SW 1271 (cell line): ENCODE measurements at places on chromosomes 5 and 9.

- no peak for DNase-seq
Observed at GRCh38 chr9:125125523-125125922, 17.8 kb downstream of the SCAI start.

DNA sequence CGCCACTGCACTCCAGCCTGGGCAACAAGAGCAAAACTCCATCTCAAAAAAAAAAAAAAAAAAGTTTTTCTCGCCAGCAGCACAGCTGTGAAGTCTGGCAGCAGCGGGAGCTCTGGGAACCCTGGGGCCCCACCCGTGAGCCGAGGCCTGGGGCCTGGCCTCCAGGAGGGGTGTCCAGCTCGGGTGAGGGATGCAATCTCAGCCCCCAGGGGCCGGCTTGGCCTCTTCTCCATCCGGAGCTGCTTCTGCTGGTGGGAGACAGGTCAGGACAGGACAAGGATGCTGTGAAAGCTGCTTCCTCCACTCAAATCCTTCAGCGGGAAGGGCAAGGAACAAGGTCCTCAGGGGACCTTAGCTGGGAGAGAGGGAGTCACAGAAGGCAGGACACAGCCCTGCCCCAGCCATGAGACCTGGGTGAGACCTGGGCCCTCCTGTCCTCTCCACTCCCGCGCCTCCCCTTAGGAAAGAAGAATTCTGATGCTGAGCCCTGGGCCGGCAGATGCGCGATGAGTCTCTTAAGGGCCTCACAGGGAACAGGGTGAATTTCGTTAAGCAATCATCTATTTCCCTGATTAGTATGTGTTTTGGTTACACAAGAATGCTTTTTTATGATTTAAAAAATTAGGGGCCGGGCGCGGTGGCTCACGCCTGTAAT lies 30.6 kb downstream of the PLPP7 start:
- no peak for DNase-seq

DNA sequence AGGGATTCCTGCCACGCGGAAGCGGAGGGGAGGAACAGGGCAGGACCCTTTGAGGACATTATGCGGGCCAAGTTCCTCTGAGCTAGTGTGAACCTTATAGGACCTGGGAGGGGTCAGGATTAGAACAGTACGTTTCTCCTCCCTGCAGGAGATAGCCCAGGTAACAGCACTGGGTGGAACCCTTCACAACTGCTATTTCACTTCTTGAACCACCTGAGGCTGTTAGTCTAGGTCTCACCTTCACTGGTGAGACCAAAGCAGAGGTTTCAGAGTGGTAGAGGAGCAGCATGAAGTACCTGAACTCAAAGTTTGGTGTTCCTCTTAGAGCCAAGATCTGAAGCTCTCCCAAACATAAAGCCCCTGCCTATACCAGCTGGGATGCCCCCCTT lies 832 bp downstream of the EIF4EBP3 start:
- DNase-seq = no peak

- DNase-seq = no peak
Observed at GRCh38 chr9:93579711-93580516, 3.5 kb downstream of the PHF2 start.

- no peak for DNase-seq
Observed at GRCh38 chr5:174501461-174502069, 222.8 kb upstream of the MSX2 start.

DNA sequence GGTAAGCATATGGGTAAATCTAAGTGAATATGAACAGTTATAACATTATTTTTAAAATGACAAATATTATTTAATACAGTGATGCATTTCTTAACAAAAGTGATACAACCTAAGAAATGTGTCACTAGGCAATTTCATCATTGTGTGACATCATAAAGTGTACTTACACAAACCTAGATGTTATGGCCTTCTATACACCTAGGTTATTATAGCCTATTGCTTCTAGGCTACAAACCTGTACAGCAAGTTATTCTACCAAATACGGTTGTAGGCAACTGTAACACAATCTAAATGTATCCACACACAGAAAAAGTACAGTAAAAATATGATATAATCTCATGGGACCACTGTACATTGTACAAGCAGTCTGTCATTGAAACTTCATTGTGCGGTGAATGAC lies 48.3 kb downstream of the STRBP start:
- no peak for DNase-seq

- no peak for DNase-seq
Observed at GRCh38 chr9:5269249-5269715, 35.2 kb downstream of the RLN2 start.

- DNase-seq = no peak
Observed at GRCh38 chr5:73968729-73969128, 342.7 kb downstream of the ARHGEF28 start.

DNA sequence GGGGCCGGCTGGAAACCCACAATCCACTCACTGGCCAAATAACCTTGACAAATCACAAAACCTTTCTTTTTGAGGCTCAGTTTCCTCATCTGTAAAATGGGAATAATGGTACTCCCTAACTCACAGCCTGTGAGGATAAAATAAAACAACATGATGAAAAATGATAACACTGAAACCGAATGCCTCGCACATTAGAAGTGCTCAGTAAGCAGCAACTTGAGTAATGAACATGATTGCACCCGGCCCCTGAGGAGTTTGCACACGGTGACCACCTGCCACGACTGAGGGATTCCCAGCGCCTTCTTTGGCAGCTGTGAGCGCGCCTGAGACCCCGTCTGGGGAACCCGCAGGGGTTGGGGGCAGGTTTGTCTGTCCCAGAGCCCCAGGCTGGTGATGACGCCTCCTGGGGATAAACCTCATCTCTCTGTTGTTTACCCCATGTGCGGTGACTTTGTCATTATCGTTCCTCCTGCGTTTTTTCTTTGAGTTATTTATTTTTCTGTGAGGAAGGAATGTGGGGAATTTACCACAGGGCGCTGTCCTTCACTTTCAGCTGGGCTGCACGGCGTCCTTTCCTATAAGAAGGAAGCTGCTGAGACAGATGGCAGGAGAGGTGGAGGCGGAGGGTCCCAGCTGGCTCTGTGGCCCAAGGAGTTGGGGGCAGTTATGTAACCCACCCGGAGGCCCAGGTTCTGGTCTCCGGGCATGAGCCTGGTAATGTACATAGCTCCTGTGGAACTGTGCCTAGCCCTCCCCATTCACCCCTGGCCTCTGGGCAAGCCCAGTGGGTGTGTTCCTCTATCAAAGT lies 3.0 kb upstream of the SYNPO start:
- peak; percentile 41 for DNase-seq

DNA sequence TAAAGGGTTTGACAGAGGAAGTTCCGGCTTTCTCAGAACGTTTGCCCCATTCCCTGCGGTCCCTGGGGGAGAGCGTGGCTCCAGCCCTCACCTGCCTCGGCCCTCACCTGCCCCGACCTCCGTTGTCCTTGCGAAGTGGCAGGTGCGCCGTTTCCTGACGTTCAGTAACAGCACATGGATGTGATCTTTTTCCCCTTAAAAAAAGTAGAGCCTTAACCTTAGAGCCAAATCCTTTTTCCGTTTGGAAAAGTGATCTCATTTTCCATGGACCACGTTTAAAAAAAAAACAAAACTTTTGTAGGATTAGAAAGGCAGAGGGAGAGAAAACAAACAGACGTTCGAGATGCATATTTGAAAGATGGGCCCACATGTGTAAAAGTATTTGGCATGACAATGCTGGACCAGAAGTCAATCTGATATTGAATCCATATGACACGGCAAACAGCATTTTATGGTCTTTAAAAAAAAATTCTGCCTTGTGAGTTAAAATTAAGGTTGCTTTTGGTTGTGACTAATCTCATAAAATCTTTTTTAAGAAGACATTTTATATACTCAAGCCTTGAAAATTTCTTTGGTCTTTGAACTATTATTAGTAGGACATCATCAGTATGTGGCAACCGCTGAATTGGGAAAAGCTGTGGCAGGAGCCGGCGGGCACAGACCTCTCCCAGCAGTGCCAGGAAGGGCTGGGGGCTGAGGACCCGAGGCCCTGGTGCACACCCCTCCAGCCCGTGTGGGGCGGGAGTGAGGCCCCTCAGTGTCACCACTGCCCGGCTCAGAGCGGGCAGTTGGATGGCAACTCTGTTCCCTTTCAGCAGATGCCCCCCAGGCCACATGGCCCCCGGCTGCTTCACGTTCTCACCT lies 42.5 kb upstream of the EXOC3 start:
- no peak for DNase-seq

- no peak for DNase-seq
Observed at GRCh38 chr9:14660721-14661120, 32.5 kb downstream of the ZDHHC21 start.

GRCh38 chr5:170429014-170429413 lies 39.8 kb upstream of the KCNMB1 start:
- peak; percentile 19 for DNase-seq

DNA sequence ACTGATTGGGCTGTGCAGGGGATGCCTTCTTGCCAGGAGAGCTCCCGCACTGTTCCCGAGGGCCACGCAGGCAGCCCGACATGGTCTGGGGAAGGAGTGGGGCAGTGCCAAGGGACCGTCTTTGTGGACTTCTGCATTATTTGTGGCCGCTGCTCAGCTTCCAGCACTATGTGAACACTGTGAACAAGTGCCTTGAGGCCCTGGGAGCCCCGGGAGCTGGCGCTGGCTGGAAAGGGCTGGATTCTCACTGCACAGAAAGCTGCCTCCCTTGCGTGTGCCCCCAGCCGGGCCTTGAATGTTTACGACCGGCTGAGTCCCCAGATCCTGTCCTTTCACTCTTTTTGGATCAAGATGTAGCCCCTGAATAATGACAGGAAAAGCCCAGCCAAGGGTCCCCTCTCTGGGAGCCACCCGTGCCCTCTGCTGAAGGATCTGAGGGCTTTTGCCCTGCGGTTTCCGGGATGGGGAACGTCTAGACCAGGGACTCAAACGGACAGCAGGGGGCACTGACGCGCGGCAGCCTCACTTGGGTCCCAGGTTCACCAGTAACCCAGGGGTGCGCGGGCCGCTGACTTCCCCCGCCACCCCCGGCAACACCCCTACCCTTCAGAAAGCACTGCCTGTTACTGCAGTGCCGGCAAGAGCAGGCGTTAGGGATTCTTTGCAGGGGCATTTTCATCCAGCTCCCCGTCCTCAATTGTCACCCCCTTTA lies 98.9 kb upstream of the FCN2 start:
- no peak for DNase-seq

DNA sequence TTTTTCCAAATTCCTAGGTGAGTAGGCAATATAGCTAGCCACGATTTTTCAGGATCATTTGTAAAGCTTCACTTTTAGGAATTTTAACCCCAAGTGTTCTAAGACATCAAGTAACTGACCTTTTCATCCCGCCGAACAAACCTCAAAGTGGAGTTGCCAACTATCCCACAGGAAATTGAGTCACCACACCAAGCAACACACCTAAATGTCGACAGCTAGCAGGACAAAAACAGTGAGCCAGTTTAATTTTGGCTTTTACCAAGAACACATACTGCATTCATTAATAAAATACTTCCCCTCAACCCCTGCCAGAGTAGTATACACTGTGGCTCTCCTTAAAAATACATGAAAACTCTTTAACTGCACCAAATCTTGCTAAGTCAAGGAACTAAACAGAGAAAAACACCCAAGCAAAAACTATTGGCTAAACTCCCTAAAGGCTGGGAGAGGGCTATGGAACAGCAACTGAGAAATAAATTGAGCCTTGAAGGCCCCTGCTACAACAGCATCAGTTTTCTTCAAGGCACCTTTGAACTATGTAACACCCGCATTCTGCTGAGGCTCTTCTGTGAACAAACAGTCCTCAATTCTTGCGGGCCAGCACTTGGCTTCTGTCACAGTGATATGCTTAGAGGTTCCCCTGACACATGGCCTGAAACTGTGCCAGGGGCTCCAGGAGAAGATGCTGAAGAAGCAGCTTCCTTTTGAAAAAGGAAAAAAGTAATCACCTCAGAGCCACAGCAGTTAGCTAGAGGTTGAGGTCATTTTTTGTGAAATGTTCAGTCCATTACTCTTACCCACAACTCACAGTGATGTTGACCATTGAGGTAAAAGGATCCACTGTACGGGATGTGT lies 459.6 kb downstream of the RAB3C start:
- no peak for DNase-seq

GRCh38 chr9:35666045-35666444 lies 1.1 kb upstream of the ARHGEF39 start:
- no peak for DNase-seq

DNA sequence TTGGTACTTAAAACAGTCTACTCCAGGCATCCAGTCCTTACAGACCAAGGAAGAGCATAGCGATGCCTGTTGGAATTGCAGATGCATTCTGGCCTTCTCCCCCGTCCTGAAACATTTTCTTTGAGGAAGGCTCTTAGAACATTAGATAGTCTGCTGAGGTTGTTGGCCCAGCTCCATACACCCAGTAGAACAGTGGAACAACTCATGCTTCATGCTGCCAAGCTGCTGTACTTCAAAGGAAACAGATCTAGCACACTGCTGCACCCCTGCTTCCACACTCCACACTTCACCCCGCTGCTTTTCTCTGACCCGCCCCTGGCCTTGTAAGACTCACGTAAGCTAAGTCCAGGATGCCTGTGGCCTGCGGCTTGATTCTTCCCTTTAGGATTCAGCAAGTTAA lies 33.4 kb upstream of the NCS1 start:
- DNase-seq = no peak
